Activated CD8-positive, alpha-beta T cell treated with anti-CD3 and anti-CD28 coated beads for 36 hours (primary cell): ENCODE measurements at places on chromosomes 6 and 20. TPM values are rescaled to one million over a fixed set of nuclear protein-coding genes. Genes with fewer than 3 reads are reported as not detected.

- DNase-seq: no peak
Observed at GRCh38 chr20:51284176-51284575, 258.3 kb downstream of the NFATC2 start.

DNA sequence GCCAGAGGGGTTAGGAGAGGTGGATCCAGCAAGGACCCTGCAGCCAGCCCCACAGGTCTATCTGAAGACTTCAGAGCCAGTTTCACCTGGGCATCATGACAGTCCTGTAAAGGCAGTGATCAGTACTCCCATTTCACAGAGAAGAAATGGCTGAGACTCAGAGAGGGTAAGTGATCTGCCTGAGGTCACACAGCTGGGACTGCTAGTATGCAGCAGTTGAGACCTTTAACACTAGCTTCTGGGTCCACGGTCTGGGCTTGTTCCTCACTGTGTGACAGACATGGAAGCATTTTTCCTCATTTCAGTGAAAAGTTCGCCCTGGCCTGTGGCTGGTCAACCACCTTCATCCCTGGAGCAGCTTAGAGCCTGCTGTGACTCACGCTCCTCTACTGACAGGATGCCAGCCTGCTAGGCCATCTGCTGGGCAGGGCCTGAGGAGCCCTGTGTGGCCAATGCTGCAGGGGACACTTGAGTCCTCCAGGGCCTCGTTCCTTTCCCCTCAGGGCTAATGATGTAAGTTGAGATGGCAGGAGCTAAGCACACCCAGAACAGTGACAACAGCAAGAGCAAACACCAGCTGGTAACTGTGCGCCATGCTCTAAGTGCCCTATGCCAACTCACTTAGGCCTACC lies 192.0 kb downstream of the LRFN2 start:
- no peak for DNase-seq

GRCh38 chr20:57169162-57169561 lies 97.3 kb downstream of the BMP7 start:
- DNase-seq: no peak

GRCh38 chr6:100796049-100796823 lies 84.9 kb downstream of the ASCC3 start:
- no peak for DNase-seq

The CENPW gene
- 65.8 TPM for total RNA-seq

The FRK gene
- total RNA-seq: 0.04 TPM

- no peak for DNase-seq
Observed at GRCh38 chr20:42204109-42204660, 586.0 kb upstream of the CHD6 start.

GRCh38 chr6:52328303-52328662 lies 33.7 kb upstream of the PAQR8 start:
- no peak for DNase-seq

GRCh38 chr20:23266530-23267398 lies 83.8 kb upstream of the NXT1 start:
- no peak for DNase-seq

- no peak for DNase-seq
Observed at GRCh38 chr6:24908650-24909035, 27.1 kb downstream of the RIPOR2 start.

The RIPK1 gene
- total RNA-seq: 8.8 TPM

DNA sequence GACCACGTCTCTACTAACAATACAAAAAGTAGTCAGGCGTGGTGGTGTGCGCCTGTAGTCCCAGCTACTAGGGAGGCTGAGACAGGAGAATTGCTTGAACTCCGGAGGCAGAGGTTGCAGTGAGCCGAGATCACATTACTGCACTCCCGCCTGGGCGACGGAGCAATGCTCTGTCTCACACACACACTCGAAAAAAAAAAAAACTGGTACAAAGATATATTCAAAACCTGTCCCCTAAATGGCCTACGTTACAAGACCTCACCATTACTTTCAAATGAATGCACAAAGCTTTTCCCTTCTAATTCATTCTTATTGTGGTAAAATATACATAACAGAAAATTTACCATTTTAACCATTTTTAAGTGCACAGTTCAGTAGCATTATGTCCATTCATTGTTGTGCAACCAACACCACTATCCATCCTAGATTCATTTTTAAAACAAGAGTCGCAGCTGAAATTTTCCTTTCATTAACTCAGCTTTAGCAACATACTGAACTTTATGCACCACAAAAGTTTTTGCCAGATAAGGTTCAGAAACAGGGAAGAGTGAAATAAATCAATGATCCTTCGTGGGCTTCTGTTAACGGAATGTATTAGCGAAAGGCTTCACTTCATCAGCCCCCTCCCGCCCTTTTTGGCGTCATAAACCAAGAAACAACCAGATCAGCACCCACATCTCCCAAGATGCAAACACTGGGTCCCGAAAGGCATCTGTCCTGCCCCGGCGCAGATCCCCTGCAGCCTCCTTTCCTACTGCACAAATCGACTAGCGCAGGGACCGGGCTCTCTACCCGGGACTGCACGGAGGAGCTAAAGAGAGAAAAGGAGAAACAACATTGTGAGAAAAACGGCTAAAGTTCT lies 825 bp upstream of the FAM135A start:
- no peak for DNase-seq
